ENCODE measurements at places on chromosomes 6 and 20. TPM values are rescaled to one million over a fixed set of nuclear protein-coding genes. Genes with fewer than 3 reads are reported as not detected.

ATXN1 gene
- total RNA-seq, result 16.5 TPM

PPP1R16B gene
- not detected for total RNA-seq

IMPG1 gene
- total RNA-seq, result not detected

GMDS gene
- 24.9 TPM for total RNA-seq

CAP2 gene
- 12.3 TPM for total RNA-seq

DOK5 gene
- total RNA-seq, result not detected

CST4 gene
- not detected for total RNA-seq

MAP3K5 gene
- 7.6 TPM for total RNA-seq

C6orf15 gene
- not detected for total RNA-seq

MYMX gene
- total RNA-seq, result not detected

ENPP1 gene
- 2.8 TPM for total RNA-seq

FAM83D gene
- total RNA-seq, result 18.4 TPM

KCNK16 gene
- total RNA-seq, result not detected

GPSM3 gene
- total RNA-seq, result 0.71 TPM

SIGLEC1 gene
- not detected for total RNA-seq

CCDC170 gene
- total RNA-seq, result not detected

MEI4 gene
- not detected for total RNA-seq

BMP6 gene
- 0.56 TPM for total RNA-seq

VWA7 gene
- total RNA-seq, result 3.1 TPM

MTHFD1L gene
- 82.4 TPM for total RNA-seq

RUNX2 gene
- 8.1 TPM for total RNA-seq

ARG1 gene
- total RNA-seq, result not detected

SMLR1 gene
- total RNA-seq, result not detected

TINAG gene
- total RNA-seq, result not detected

GMPR gene
- total RNA-seq, result 3.0 TPM

WFDC5 gene
- not detected for total RNA-seq

NRSN1 gene
- not detected for total RNA-seq

CRYBG1 gene
- 36.5 TPM for total RNA-seq

PLEKHG1 gene
- 16.8 TPM for total RNA-seq

CDH26 gene
- 0.71 TPM for total RNA-seq

SRXN1 gene
- 43.4 TPM for total RNA-seq

SNAP91 gene
- total RNA-seq, result not detected

ADGRF5 gene
- total RNA-seq, result not detected

HRH3 gene
- not detected for total RNA-seq
